ENCODE measurements at places on chromosomes 1 and 21.

DNA sequence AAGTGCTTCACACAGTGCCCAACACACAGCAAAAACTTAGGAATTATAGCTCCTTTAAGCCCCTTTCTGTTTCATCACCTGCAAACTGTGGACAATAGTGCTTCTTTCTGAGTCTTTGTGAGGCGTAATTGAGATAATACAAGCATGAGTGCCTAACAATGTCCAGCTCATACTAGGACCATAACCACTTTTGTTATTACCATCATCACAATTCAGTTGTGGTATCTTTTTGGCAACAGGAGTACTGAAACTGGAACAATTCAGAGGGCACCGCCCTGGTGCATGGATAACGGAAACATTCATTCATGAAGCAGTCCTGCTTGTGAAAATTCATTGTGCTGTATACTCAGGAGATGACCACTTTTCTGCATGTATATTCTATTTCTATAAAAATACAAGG, 18.2 kb downstream of the DNAJC11 start:
- no peak for DNase-seq

DNA sequence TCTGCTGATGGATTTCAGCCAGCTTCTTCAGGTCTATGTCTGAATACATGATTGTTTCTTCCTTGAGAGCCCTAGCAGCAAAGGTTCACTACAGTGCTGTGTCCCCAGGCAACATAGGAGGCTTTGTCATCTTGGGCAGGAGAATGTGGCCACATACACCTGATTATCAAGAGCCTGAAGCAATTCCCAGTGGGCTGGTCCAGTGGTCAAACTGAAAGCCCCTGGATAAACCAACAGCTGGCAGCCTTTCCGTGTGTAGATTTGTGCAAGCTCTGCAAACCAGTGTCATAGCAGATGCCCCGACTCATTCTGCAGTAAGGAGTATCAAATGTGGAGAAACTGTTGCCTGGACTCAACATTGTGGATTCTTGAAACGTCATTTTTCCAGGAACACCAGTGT, 2.3 kb upstream of the GIPC2 start:
- DNase-seq: no peak

GRCh38 chr1:203122159-203122558, 5.4 kb upstream of the ADORA1 start:
- DNase-seq: no peak

DNA sequence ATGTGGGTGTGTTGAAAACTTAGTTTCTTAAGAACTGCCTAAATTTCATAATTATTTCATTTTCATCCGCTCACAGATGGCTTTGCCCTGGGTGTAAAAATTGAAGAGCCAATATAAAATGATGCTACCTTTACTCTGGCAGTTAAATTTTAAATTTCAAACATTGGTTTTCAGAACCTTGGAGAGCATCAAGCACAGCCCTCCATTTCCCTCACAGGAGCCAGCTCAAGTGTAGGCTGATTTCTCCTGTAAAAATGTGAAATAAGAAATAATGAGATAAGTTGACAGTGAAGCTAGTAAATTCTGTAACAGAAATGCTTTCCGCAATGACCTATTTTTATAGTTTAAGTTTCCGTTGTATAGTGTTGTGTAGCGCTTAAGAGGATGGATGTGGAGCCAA, 53.9 kb upstream of the AKT3 start:
- no peak for DNase-seq

DNA sequence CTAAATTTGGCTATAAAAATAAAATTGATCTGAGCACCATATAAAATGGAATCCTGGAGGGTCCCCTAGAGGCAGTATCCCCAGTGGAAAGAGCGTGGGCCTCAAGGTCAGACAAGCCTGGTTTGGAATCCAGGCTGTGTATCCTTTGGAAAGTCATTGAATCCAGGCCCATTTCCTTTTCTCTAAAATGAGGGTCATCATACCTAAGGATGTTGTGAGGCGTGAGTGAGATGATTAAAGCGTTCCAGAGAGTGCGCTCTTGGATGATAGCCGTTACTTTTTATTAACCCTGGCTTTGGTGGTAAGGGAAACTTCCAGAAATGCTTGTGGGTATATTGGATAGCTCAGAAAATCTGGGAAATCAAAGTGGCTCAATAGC, 683 bp upstream of the ZNF436 start:
- DNase-seq: no peak

DNA sequence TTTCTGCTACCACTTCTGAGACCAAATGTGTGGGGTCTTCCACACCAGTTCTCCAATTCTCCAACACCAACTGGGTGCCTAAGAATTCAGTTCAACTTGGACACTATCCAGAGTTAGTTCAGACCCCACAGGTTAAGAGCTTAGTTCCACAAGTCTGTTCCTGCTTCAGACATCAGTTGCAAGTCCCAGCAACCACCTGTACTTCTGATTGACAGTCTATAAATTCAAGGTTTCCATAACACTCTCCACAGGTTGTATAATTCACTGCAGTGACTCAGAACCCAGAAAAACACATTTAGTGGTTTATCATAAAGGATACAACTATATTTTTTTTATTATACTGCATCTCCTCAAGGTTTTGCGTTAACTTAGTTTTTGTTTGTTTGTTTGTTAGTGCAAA, 18.7 kb downstream of the AK5 start:
- DNase-seq: no peak

- peak; percentile 14 for DNase-seq
Measured at GRCh38 chr1:43706598-43707189, 642 bp upstream of the ST3GAL3 start.

GRCh38 chr1:68188060-68188538, 44.2 kb downstream of the WLS start:
- DNase-seq: no peak

DNA sequence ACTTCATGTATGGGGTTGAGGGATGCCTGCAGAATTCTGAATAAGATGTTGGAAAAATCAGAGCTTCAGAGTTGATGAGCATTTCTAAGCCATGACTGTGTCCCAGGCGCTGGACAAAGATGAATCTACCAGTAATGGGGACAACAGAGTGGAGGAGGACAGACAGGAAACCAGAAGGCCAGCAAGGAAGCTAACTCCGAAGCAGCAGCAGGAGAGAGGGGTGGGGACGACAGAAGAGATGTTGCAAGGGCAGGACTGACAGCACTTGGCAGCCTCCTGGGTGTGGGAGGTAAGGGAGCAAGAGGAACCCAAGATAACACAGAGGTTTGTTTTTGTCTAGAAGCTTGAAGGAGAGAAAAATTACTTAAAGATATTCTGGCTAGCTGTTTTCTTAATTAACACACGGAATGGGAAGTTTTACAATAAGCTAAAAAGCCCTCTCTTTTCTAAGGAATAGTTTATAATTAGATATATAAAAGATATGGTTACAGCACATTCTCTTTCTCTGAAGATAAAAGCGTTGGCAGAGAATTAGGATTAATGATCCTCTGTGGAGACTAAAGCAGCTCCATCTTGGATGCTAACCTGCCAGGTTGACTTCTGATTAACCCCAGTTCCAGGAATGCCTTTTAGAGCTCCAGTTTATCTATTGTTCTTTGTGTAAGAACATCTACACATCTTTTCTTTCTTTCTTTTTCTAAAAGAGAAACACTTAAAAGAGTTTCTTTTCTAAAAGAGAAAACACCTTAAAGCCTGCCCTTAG, 92.7 kb downstream of the TENT5C start:
- no peak for DNase-seq

- no peak for DNase-seq
Measured at GRCh38 chr1:215606564-215607168, 39.6 kb downstream of the KCTD3 start.

GRCh38 chr21:35426897-35427296, 377.8 kb upstream of the RUNX1 start:
- DNase-seq: no peak

DNA sequence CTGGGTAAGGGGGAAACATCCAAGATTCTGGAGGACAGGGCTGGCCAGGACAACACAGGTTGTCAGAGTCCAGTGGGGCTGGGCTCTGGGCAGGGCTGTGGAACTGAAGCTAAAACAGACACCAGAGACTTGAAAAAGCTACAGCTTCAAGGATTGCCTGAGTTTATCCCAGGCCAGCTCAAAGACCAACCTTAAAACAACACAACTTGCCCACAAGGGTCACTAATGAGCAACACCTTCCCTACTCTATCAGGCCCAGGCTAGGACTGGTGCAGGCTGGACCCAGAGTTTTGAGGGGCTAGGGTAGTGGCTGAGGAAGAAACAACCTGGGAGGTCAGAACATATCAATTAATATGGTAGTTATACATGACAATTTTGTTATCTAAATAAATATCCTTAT, 160.7 kb downstream of the SLC45A1 start:
- DNase-seq: no peak

DNA sequence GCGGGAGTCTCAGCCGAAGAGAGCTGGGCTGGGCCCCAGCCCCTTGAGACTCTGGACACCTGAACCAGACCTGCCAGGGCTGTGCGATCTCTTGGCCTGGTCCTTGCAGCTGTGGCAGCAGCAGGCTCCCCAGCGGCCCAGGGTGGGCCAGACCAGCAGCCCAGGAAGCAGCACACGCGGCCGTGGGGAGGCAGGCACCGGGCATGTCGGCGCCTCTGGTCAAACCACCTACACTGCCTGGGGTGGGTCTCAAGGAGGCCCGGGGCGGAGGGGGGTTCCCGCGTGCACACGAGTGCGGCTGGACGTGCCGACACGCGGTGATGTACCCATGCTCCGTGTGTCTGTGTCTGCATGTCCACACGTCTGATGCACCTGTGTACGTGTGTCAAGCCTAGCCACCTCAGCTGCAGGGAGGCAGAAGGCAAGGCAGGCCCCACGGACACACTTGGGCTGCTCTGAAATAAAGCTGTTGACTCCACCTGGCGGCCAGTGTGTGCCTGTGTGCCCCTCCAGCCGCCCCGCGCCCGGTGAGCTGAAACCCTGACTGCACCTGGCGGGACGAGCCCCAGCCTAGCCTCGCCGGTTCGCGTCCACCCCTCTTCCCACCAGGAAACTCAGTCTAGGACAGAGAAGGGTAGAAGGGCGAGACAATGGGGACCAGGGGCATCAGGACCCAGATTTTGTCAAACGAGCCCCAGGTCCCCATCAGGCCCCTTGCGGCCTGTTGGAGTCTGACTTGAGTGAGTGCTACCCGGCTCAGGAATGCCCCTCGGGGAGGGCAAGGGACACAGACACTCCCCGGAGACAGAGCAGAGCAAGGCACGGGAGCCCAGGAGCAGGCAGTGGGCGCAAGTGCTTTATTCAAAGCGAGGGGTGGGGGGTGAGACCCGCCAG, 11.6 kb downstream of the SCNN1D start:
- no peak for DNase-seq

- no peak for DNase-seq
Measured at GRCh38 chr21:29164323-29164942, 34.0 kb downstream of the MAP3K7CL start.

DNA sequence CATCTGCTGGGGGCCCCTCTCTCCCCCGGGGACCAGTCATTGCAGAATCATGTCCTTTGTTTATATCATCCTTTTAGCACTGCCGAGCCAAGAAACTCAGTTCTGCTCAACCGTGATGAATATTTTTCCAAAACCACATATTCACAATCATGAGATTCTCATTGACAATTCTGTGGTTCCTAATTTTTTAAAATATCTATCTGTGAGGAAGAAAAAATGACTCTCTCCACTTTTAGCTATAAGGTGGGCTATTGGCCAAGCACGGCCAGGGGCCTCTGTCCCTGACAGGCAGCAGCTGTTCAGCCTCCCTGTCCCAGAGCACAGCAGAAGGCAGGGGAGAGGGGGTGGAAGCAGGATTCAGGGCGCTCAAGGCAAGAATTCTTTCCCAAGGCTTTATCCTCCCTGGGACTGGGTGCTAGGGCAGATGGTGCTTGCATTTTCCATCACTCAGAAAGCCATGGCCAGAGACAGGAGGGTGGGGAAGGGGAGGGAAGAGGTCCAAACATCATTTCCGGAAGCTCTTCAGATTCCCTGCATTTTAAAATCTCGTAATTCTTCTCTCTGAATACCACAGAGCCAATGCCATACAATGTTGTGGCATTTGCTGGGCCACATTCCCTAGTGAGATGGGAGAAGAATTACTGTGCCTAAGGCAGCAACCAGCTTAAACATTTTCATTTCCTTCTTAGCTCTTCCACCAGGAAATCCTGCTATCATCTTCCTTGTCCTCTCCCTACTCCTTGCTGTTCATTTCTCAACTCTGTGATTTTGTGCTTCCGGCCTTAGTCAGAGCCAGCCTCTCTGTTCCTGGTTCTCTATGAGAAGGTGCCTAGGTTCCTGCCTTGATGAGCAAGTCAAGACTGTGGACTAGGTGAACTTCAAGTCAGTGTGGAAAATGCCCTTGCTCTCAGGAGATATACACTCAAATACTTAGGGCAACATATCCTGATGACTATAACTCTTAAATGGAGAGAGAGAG, 60.3 kb downstream of the KCNJ6 start:
- no peak for DNase-seq

DNA sequence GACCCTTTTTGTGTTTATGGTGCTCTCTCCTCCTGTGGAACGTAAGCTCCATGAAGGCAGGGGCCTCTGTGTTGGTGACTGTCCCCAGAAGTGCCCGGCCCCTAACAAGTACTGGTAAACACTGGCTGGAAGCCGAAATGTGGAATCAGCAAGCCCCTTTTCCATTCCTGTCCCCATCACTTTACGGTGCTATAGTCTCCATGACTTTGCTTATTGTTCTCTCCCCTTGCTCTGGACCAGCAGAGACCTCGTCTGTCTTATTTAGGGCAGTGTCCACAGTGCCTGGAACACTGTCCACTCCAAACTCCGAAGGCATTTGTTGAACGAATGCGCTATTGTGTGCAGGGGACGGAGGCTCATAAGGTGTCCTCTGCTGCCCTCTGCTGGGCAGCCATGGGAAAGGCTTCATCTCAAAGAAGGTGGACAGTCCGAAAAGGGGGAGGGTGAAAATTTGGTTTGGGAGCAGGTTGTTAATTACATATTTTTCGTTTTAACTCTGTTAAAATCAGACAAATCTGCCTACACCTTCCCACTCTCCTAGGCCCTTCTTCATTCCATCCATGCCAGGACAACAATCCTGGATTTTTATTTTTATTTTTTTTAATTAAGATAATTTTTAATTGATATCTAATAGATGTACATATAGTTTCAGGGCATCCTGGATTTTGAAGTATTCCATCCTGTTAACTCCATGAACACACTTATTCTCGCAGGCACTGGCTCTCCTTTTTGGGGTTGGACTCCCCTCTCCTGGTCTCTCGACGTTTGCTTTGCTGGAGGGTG, 115.6 kb downstream of the PGBD5 start:
- peak; percentile 14 for DNase-seq

DNA sequence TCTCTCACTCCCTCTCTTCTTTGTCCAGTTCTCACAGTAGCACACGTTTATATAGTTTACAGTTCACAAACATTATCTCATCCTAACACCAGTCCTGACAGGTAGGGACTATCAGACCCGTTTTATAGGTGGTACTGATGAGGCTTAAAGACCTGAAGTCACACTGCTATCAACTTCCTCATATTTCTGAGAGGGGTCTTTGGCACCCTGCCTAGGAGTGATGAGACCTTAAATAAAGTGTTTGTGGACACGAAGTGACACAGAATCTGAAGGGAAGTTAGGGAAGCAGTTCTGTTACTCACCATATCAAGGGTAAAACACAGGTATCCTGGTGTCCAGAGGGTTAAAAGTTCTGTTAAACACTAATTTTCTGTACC, 590 bp upstream of the TACSTD2 start:
- no peak for DNase-seq

DNA sequence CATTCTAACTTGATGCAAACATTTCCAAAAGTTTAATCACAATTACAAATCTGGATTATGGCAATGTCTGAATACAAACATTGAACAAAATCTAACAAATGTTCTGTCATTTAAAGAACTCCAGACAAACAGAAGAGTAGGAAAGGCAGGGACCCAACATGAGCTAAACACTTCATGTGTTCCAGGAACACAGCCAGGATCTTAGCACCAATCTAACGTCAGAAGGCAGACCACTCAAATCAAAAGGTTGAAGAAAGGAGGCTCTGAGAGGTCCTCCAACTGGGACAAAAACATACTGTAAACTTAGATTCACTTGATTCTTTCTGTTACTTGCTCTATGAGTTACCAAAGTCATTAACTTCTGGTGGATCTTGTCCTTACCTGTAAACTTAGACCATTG, 374.0 kb downstream of the NEGR1 start:
- no peak for DNase-seq

All from activated CD8-positive, alpha-beta memory T cell treated with anti-CD3 and anti-CD28 coated beads for 48 hours (primary cell).